MV-4-11 (cell line): ENCODE measurements at places on chromosomes 4 and X.
A peak's percentile ranks its signal among the peaks of the same experiment; 100 is the strongest.

DNA sequence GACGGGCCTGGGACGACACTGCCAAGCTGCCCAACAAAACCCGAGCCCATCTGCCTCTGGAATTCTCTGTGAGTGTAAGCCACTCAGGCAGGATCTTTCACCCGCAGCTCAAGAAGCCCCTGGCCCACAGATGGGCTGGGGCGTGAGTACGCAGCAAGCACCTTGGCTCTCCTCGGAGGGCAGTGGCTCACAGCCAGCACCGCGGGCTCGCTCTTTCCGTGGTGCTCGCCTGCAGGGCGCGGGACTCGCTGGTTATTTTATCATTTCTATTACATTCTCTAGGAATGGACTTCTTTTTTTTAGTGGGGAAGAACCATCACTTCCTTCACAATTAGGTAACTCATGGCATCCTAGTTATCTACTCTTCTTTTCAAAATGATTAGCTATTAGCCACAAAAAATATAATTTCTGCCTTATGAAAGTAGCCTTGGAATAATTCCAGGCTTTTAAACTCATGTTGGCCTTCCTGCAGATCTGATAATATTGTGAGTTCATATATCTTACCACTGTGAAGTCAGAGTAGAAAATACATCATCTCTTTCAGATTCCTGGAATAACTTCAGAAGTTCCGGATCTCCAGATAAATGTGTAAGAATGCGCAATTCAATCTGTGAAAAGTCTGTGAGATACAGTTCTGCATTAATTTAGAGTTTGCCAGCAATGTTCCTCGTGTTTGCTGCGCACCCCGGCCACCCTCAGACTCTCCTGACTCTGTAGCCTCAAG, 68.6 kb downstream of the NAT8L start:
- DNase-seq = no peak

DNA sequence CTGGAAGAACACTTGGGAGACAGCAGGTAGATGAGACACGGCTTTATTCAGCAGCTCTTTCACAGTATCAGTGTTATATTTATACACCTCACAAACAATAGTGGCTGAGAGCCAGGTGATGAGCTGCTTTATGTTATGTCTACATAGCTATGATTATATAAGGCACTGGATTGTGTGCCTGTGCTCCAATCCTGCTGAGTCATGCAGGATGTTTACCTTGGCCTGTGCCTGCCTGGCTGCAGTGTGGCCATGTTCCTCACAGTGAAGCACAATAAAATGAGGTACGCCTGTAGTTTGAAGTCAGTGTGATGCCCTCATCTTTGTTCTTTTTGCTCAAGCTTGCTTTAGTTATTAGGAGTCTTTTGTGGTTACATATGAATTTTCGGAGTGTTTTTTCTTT, 31.3 kb downstream of the CXCL13 start:
- no peak for DNase-seq

DNA sequence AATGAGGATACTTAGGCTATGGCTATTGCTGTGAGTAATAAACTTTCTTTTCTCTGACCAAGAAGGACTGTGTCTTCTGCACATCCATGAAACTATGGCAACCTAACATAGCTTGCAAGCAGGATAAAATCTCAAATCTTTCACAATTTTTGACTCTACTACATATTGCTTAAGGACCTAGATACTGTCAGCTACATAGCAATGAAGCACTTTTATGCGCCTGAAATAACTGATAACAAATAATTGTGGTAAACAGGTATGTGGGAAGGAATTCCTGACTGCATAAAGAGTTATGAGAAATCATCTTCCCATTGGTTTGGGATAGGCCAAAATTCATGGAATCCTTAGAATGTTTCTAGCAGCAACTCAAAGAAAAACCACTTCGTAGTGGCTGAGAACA, 41.2 kb upstream of the PDGFC start:
- no peak for DNase-seq

GRCh38 chr4:116499-116898, 7.8 kb upstream of the ZNF718 start:
- DNase-seq = peak; percentile 72

DNA sequence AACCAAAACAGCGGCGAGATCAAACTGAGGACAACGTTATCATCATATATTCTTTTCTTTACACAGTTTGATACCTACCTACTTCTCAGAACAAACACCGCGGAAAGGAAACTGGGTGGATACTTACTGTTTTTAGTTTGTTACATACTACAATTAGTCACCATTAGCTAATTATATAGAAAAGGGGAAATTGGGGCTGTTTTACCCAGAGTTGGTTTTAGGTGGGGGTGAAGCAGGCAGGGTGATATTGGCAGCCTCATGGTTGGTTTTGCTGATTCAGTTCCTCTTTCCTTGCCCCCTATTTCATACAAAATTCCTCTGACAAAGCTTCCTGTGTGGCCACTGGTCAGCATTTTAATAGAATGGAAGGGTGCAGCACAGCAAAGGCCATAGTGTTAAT, 77.8 kb downstream of the SORBS2 start:
- DNase-seq = peak; percentile 85

DNA sequence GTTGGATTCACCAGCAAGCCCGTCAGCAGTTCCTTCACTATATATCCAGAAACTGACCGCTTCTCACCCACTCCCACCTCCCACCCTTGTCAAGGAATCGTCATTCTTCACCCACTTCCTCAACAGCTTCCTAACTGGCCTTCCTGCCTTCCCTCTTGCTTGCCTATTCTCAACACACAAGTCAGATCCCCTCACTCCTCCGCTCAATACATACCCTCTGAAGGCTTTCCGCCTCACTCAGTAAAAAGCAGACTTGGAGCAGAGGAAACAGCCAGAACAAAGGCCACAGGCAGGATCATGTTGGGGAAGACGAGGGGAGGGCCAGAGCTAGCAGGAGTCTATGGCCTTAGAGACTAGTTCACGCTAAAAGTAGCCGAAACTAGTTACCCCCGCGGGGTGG, 23.7 kb downstream of the RWDD4 start:
- no peak for DNase-seq

DNA sequence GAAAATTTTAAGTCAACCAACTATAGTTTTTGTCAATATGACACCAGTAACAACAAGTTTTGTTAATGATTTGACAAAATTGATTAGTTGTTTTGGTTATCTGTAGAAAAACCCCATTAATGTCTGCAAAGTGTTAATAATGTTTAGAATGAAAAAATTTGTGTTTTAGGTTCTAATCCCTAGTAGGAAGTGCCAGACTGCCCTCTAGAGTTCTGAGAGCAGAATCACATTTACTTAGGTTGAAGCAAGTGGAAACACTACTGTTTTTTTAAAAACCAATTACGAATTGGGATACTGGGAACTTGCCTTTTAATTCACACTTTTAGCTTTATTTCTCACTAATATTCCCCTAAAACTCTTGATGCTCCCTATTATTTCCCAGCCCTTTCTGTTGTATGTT, 101.1 kb upstream of the CYLC1 start:
- DNase-seq = peak; percentile 0

GRCh38 chr4:180587379-180587778, 1655.8 kb upstream of the TENM3 start:
- DNase-seq = no peak

DNA sequence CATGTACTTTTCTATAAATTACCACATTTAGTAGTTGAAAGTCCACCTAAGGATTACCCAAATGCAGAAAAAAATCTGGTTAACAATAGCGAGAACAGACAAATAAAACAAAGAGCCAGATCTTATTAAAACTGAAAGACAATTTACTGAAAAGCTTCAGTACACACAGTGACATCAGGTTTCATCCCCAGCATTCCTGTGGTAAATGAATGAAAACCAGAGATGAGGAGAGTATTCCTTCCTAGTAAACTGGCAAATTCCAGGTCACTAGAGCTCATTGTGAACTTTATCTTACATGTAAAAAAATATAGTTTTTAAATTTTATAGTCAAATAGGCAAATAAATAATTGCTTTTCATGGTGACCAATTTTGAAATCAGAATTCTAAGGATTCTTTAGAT, 1290.5 kb downstream of the ADGRL3 start:
- no peak for DNase-seq

- DNase-seq = no peak
Observed at GRCh38 chr4:20172070-20172760, 79.5 kb upstream of the SLIT2 start.

- DNase-seq = peak; percentile 69
Observed at GRCh38 chr4:76275486-76276124, 24.1 kb downstream of the FAM47E start.

DNA sequence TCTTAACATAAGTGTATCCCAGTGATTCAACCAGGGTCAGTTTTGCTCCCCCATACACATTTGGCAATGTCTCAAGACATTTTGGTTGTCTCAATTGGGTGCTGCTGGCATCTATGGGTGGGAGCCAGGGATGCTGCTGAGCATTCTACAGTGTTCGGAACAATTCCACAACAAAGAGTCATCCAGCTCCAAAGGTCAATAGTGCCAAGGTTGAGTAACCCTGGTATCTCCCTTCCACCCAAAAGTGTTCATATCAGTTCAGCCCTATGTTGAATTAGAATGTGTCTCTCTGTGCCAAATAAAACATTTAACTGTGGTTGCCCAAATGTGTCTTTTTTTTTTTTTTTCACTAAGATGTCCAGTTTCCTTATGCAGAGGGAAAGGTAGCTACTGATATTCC, 129.4 kb upstream of the RAI2 start:
- no peak for DNase-seq

- no peak for DNase-seq
Observed at GRCh38 chr4:52010986-52011385, 9.2 kb downstream of the LRRC66 start.

- peak; percentile 84 for DNase-seq
Observed at GRCh38 chr4:74206088-74206825, 48.3 kb downstream of the MTHFD2L start.

DNA sequence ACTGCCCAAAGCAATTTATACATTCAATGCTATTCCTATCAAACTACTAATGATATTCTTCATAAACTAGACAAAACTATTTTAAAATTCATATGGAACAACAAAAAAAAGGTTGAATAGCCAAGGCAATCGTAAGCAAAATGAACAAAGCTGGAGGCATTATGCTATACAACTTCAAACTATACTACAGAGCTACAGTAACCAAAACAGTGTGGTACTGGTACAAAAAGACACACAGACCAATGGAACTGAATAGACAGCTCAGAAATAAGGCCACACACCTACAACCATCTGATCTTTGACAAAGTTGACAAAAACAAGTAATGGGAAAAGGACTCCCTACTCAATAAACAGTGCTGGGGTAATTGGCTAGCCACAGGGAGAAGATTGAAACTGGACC, 67.0 kb downstream of the FGF16 start:
- DNase-seq = no peak

- DNase-seq = no peak
Observed at GRCh38 chr4:7765666-7766065, 174.0 kb downstream of the AFAP1 start.

- DNase-seq = no peak
Observed at GRCh38 chr4:182250446-182250845, 7.2 kb downstream of the TENM3 start.

DNA sequence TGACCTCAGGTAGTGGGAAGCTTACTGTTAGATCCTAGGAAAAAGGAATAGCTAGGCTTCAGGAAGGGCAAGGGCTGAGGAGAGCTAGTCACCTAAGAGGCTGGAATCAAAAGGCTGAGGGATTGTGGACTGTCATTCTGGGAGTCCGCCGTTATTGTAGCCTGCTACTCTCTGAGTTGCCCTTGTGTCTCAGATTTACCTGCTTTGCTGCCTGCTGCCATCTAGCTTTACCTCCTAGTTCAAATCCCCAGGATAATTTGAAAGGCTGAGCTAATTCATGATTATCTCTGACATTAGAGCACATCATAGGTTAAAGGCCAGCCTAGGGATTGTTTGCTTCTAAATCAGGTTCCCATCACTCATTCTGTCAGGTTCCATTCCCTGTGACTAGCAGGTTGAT, 120.2 kb downstream of the FHIP1A start:
- DNase-seq = no peak

DNA sequence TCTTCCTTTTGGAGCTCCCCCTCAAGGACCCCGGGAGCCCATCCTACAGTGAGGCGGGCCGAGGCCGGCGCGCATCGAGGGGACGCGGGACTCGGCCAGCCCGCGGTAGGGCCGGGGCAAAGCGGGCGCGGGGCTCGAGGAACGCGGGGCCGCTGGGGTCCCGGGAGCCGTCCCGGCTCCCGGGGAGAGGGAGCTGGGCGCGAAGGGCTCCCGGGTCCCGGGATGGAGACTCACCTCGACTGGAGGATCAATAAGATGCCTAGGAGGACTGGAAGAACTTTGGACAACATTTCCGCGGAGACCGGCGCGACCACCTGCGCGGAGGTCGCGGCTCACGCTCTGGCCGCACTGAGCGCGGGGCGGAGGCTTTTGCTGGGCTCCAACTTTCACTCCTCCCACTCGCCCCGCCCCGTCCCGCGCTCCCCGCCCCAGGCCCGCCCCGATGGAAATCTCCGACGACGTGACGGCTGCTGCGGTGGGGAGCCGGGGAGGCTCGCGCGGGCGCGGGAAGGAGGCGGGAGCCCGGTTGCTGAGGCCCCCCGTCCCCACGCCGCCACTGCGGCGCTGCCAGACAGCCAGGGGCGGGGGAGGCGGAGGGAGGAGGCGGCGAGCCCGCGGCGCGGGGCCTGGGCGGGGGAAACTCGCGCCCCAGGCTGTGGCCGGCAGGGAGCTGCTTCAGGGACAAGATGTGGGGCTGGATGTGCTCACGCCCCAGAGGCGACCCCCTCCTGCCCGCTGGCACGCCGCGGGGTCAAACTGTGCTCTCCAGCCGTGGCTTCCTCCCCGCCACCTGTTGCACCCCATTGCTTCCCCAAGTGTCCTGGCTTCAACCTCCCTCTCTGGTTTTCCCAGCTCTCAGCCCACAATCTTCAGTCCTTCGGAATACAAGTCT, at the start of gene GABRE:
Gene GABRE, minus strand, starts transcription at position 341 of the 892 bp plus-strand sequence. Its CDS starts 51 bp downstream, at position 290.
- DNase-seq = no peak

DNA sequence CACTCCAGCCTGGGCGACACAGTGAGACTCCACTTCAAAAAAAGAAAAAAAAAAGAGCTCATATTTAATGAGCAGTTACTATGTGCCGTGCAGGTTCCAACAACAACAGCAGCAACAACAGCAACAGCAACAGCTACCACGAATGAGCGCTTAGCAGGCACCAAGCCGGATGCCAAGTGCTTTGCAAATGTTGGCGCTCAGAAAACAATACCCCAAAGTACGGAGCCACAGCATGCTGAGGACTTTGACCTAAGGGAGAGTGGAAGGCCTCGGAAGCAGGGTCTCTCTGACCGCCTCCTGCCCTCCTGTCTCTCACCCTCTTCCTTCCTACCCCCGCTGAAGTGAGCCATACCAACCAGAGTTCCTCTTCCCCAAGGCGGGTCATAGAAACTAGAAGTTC, 102.2 kb upstream of the AFAP1 start:
- DNase-seq = peak; percentile 24

- no peak for DNase-seq
Observed at GRCh38 chrX:42952621-42953020, 174.7 kb upstream of the PPP1R2C start.

GRCh38 chr4:16157609-16158503, 68.4 kb downstream of the TAPT1 start:
- DNase-seq = no peak

DNA sequence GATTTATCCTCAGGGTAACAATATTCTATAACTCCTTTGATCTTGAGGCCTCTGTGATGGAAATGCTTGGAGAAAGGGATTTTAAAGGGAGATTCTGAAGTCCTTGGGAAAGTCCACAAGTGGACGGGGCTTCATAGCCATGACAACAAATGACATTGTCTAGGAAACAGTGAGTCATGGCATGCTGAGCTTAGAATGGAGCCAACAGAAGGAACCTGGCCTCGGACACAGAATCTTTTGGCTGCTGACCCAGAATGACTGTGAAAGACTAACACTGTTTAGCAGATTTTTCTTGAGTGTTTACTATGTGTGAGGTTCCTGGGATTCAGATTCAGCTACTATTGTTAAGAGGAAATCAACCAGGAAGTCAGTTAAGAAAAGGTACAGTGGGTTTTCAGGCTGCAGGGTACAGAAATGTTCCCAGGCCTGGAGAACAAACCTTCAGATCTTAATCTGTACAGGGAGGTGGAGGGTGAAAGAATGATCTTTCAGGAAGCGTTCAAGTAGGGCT, 18.1 kb upstream of the CXCL2 start:
- no peak for DNase-seq
